ENCODE measurements at places on chromosomes 11 and 22.
A peak's percentile ranks its signal among the peaks of the same experiment; 100 is the strongest.

- DNase-seq = no peak
Observed at GRCh38 chr11:86288776-86289507, 13.1 kb upstream of the HIKESHI start.

DNA sequence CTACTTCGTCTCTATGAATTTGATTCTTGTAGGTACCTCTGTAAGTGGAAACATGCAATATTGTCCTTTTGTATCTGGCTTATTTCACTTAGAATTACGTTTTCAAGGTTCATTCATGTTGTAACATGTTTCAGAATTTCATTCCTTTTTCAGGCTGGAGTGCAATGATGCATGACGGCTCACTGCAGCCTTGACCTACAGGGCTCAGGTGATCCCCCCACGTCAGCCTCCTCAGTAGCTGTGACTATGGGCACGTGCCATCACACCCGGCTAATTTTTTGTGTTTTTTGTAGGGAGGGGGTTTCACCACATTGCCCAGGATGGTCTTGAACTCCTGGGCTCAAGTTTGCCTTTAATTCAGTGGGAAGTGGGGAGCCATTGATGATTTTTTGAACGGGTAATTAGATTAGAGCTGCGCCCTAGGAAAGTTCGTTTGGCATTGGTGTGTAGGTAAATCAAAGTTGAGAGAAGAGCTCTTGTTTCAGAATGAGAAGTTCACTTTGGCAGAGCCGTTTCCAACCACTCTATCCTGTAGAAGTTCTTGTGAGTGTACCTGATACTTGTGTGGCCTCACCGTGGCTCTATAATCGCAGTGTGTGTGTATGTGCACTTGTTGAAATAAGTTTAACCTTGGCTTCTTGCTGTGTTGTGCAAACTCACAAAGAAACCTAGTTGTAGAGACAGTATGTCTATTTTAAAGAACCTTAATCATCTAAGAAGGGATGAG is 115.9 kb downstream of the NAV2 start:
- no peak for DNase-seq

DNA sequence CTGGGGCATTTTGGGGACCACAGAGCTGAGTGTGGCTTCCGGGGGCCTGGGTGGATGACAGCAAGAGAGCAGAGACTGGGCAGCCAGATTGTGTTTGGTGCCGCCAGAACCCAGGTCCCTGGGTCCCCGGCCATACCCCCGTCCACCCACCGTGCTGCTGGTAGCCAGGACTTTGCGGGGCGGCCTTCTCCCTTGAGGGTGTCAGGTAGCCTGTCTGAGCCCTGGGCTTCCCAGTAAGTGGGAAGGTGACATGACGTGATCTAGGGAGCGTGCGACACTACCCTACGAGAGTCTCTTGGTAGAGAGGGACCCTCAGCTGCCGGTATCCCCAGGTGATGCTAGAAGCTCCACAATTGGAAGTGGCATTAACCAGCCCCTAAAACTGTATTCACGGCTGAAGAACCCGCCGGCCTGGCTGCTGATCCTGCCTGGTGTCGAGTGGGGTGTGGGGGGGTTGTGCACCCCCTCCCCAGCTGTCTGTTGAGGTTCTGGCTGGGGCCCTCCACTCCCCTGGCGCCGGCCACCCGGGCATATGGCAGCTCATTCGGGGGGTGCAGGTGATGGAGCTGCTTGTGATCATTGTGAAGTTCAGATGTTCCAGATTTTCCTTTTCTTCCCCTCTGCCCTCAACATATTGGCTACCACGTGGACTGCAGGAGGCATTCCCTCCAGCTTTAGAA is 66.9 kb downstream of the MPPED1 start:
- DNase-seq = no peak

GRCh38 chr11:83456566-83456965 is 170.4 kb upstream of the CCDC90B start:
- no peak for DNase-seq

DNA sequence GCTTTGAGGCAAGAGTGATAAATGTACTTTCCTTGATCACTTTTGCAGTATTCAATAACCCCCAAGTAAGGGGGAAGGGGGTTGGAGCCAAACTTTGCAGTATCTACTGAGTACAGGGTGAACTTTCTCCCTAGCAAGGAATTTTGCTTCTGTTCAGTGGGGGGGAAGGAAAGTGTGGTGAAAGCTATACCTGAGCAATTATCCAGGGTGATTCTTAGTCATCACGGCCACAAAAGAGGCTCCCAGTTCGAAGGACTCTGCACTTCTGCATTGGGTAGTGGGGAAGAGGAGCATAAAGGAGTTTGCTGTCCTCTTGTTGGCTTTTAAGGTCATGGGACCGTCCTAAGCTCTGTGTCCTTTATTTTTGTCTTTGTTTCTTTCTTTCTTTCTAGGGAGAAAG is 346.5 kb upstream of the SYN3 start:
- no peak for DNase-seq

- no peak for DNase-seq
Observed at GRCh38 chr11:12196308-12196707, 85.9 kb downstream of the MICAL2 start.

DNA sequence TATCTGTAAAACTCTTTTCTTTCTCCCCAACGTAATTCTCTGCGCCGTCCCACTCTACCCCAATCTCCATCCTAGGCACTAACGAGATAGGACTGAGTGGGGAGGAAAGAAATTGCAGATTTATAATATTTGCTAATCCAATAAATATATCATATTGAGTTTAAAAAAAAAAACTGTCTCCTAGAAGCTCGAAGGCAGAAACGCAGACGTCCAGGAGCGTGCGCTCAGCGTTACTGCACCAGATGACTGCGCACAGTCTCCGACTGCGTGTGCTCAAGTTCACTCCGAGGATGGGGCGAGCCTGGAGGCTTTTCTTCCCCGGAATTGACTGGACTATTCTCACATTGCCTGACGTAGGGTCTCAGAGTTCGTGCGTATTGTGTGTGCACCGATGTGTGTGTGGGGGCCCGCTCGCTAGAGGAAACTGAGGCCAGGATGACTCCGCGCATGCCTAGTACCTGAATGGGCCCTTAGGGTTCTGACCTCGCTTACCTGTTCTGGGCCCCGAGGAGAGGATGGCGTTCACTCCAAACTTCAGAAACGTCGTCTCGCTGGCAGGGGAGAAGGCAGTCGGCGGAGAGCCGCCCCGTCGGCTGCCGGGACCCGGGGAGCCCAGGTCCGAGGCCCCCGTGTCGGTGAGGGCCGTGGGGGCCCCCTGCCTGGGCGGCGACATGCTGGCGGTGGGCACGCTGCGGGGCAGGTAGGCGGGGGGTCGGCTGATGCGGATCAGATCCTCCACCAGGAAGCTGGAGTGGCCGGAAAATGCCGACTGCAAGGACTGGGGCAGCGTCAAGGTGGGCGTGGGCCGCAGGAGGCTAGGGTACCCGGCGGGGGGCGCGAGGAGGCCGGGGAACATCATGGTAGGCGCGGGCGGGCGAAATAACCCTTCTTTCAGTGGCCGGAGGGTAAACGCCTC is 551 bp downstream of the DBX1 start:
- no peak for DNase-seq

DNA sequence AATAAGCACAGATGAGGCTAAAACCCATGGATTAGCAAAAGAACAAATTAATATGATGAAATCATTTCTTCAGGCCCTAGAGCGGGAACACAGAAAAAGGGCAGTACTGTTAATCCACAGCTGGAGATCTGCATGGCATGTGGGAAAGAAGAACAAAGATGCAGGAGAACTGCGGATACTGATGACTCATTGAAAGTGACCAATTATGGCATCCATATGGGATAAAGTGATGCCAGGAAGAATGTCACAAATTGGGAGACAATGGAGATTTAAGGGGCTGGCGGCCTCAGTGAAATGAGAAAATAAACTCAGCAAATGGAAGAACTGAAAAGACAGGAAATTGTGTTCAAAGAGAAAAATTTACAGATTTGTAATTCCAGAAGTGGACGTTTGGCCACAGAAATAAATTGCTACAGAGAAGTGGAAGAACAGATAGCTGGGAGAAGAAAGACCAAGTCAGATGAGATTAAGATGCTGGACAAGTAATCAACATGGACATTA is 39.4 kb downstream of the SIK3 start:
- DNase-seq = no peak

DNA sequence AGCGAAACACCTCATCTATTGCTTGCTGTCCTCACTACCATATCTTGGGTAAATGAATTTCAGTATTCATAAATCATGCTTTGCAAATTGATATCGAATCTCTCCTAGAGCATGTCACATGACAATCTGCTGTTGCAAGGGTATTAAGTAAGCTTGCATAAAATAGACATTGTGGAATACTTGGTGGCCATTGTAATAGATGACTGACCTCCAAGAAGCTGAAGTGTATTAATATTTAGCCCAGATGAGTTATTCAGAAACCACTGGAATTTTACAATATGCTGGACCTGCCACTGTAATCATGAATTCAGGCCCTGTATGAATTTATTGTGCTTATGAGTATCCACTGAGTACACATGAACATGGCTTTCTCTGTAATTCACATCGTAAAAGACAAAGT is 289.7 kb upstream of the ARHGAP42 start:
- no peak for DNase-seq

DNA sequence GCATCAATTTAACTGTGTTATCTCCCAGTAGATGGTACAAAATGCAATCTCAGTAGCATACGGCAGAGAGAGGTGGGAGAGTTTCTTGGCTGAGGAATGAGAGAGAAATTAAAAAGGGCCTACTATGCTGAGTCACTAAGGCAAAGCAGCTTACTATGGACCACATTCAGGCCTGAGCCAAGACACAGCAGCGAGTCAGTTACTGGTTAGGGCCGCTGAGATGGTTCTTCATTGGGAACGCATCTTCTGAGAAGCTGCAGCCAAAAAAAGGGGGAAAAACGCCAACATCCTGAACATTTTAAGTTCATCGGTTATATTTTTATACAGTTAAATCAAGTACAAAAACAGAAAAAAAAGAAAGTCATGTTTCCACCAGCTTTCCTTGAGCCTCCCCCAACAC is 61.1 kb upstream of the BDNF start:
- DNase-seq = no peak

- no peak for DNase-seq
Observed at GRCh38 chr11:64347193-64347867, 7.3 kb downstream of the CCDC88B start.

DNA sequence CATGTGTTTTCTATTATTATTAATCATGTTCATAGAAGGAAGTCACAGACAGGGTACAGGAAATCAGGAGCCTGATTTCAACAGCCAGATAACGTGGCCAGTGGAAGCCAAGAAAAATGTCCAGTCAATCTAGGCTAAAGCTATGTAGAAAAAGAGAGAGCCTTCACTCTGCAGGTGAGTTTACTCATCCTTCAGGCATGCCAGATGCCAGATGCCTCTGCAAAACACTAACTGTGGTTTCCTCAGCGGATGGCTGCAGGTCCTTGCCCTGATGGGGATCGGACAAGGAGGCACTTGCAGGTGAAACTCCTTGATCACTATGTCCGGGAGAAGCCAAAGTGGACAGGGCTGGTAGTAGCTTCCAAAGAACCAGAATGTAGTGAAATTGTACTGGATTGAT is 962.3 kb upstream of the RAG2 start:
- DNase-seq = no peak

- peak; percentile 39 for DNase-seq
Observed at GRCh38 chr11:18243783-18244362, 4.6 kb downstream of the SAA2 start.

GRCh38 chr11:58609723-58610122 is 12.7 kb upstream of the CNTF start:
- no peak for DNase-seq

GRCh38 chr11:60918939-60919265 is 4.9 kb downstream of the TMEM109 start:
- DNase-seq = no peak

DNA sequence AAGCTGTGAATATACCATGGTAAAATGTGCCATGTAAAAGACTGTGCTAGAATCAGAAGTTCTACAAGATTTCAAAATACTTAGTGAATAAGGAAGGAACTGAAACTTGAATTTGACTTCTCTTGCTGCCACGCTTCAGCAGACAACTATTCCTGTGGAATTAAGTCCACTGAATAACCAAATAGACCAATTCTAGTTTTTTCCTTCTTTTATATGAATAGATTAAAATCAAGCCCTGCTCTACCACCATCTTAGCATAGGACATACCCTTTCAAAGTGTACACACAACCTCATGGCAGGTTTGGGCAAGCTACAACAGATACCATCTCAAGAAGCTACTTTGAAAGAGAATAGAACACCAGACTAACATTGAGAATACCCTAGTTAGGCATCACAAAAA is 23.4 kb upstream of the CLNS1A start:
- no peak for DNase-seq

- no peak for DNase-seq
Observed at GRCh38 chr22:44581096-44581435, 83.0 kb upstream of the RTL6 start.

Data from activated CD4-positive, CD25-positive, alpha-beta regulatory T cell treated with anti-CD3 and anti-CD28 coated beads, Interleukin-2, amount 50 U/mL, for 16 hours (primary cell).